ENCODE measurements at places on chromosomes 2 and 18.

GRCh38 chr2:30038419-30038818 is 108.4 kb upstream of the YPEL5 start:
- DNase-seq: no peak

GRCh38 chr2:19137433-19137832 is 221.0 kb downstream of the OSR1 start:
- DNase-seq: no peak

- no peak for DNase-seq
These were observed 60.4 kb downstream of the ATOH8 start for GRCh38 chr2:85813982-85814801.

- no peak for DNase-seq
These were observed 60.0 kb upstream of the PXDN start for GRCh38 chr2:1804351-1804771.

DNA sequence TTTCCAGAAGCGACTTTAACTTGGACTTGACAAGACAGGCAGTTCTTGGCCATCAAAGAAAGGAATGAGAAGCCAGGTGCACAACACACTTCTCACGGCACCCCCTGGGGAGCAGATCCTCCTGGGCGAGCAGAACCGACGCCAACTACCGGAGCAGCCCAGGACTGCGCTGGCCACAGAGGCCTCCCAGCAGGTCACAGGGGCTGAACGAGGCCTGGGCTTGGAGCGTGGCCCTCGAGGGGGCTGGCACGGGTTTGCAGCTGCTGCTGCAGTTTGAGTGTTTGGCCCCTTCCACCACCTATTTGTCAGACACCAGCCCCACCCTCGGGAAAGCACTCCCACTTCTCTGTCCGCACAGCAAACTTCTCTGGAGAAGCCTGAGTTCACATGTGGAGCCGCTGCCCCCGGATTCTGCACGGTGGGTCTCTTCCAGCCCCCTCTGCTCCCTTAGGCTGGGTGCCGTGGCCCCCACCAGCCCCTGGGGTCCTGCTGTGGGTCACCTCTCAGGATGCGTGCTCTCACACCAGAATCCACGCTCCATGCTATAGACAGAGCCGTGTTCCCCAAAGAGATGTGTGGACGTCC is 306.7 kb upstream of the SALL3 start:
- DNase-seq: no peak
